Neural progenitor cell (in vitro differentiated cells): ENCODE measurements at places on chromosomes 2 and 18. TPM values are rescaled to one million over a fixed set of nuclear protein-coding genes. Genes with fewer than 3 reads are reported as not detected.

Gene EHD3
- 3.9 and 10.7 TPM in 2 replicates for total RNA-seq

- no peak for DNase-seq
Measured at GRCh38 chr2:101802329-101802728, 104.8 kb downstream of the MAP4K4 start.

DNA sequence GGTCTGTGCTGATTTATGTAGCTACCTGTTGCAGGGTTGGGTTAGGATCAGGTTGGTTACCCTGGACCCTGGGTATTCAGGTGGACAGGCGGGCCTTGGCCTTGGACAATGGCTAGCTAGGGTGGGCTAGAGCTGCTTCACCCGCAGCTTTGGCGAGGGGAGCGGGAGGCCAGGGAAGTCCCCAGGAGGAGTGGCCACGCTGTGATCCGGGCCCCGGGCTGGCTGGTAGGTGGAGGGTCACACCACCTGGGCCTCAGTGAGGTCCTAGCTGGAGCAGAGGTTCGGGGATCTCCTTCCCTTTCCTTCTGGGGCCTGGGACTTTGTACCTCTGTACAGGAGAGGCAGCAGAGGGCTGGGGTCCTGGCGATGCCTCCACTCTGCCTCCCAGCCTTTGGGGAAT lies 9.8 kb downstream of the RTP5 start:
- DNase-seq: no peak

GRCh38 chr2:16652296-16653082 lies 13.1 kb downstream of the CYRIA start:
- DNase-seq: no peak
